PC-9 (cell line): ENCODE measurements at places on chromosomes 11 and 22. TPM values are rescaled to one million over a fixed set of nuclear protein-coding genes. Genes with fewer than 3 reads are reported as not detected.

DNA sequence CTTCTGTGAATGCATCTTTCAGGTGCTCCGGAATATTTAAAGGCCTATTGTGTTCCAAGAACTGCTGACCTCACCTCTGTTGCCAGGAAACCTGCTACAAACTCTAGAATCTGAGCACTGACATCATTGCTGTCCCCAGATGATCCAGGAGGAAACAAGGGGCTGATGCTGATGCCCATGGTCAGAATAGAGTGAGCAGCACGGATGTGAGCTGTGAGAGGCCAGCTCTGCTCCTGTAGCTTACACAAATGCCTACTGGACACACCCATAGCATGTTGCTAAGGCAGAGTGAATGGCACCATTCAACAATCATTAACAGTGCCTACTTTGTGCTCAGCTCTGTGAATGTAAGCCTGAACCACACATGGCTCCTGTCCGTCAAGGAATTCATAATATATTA, 276.7 kb upstream of the API5 start:
- peaks cover 12% of the 10 kb centered on the region; the same call in 1 of the 2 replicates for H3K27me3 ChIP-seq
- no peaks in the 10 kb centered on the region for H3K4me1 ChIP-seq
- no peaks in the 10 kb centered on the region for H3K36me3 ChIP-seq
- H3K27ac ChIP-seq: no peak overlapping the region
- no peak for DNase-seq

GRCh38 chr11:92266806-92267205, 42.2 kb downstream of the FAT3 start:
- DNase-seq: no peak
- no peak overlapping the region for H3K4me3 ChIP-seq
- H3K4me1 ChIP-seq: peaks cover 32% of the 10 kb centered on the region
- H3K27ac ChIP-seq: peak overlapping the region; percentile 98; the same call in 1 of the 2 replicates
- no peaks in the 10 kb centered on the region for H3K36me3 ChIP-seq
- no peaks in the 10 kb centered on the region for H3K27me3 ChIP-seq

DNA sequence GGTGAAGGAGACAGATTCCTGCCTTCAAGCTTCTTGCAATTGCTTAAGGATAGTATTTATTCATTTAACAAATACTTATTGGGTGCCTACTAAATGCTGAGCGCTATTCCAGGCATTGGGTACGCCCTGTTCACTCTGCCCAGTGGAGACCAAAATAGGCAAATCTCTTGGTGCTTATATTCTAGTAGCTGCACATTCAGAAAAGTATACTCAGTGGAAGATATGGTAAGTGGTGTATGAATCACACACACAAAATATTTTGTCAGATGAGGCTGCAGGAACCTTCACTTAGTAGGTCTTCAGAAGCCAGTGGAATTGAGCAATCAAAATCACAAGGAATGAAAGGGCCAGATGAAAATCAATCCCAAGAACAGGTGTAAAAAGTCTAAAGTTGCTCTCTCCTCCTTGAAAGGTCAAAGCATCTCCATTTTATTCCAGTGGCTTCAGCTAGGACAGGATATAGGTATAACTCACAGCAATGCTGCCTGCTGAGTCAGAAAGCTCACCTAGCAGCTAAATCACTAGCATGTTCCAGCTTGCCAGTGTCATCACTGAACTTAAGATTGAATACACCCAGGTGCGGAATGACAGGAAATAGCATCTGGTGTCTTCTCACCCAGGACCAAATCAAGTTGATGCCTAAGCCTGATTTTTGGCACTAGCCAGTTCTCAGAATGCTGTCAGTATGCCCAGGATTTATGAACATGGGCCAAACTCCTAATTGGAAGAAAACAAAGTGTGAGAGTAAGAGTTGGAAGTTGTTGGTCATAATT, 83.9 kb downstream of the AMOTL1 start:
- no peak overlapping the region for H3K27ac ChIP-seq
- no peak for DNase-seq
- H3K4me1 ChIP-seq: no peaks in the 10 kb centered on the region
- no peaks in the 10 kb centered on the region for H3K27me3 ChIP-seq
- no peak overlapping the region for H3K4me3 ChIP-seq

DNA sequence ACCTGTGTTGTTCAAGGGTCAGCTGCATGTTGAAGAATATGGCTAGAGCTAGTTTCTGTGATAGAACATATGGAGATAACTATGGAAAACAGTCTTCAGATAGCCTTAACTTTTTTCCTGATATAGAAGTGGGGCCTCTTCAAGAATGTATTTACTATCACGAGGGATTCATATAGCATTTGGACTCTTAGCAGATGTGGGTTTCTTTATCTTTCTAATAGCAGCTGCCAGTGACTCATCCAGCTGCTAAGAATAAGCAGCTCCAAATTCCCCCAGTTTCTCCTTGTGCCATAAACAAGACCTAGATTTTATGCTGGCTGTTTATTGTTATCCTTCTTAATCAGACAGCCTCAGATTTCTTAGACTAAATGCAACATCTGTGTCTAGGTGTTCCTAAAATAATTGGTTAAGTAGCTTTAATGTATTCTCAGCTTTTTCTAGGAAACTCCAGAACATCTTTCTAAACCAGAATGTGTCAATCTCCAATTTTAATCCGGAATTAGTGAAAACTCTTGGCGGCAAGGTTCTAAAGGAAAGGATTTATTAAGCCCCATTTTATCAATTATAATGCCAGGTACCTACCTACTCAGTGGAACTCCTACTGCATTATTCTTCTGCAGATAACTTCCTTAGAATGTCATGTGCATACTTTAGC, 119.8 kb downstream of the CSTPP1 start:
- H3K27me3 ChIP-seq: no peaks in the 10 kb centered on the region
- no peak overlapping the region for H3K27ac ChIP-seq
- 0 out of 2 replicates have a peak, but pooled peaks cover 5% of the 10 kb centered on the region for H3K36me3 ChIP-seq
- peak; percentile 23 for DNase-seq
- H3K4me1 ChIP-seq: no peaks in the 10 kb centered on the region

- H3K36me3 ChIP-seq: no peaks in the 10 kb centered on the region
- no peak overlapping the region for H3K27ac ChIP-seq
These were observed 613.3 kb upstream of the CADM1 start for GRCh38 chr11:116117331-116118137.

DNA sequence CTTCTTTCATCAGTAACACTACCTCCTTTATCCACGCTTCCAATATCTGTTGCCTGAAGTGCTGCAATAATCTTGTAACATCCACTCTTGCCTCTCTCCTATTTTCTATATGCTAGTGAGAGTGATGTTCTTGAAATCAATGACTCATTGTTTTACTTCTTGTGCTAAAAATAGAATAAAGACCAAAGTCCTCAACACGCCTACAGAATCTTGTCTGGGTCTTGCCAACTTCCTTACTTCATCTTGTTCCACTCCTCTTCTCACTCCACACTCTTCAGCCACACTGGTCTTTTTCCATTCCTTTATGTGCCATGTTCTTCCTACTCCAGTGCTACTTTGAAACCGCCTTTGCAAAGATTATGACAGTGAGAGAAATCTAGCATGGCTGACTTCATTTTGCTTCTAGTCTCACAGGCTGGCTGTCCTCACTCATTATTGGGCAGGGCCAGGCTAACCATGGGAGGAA, 136.4 kb downstream of the CCDC81 start:
- H3K27ac ChIP-seq: peak overlapping the region; percentile 45; the same call in 1 of the 2 replicates
- H3K4me3 ChIP-seq: no peak overlapping the region
- peaks cover 39% of the 10 kb centered on the region for H3K4me1 ChIP-seq
- no peak for DNase-seq
- H3K27me3 ChIP-seq: no peaks in the 10 kb centered on the region
- H3K36me3 ChIP-seq: no peaks in the 10 kb centered on the region

GRCh38 chr11:78977009-78977408, 402.3 kb upstream of the NARS2 start:
- H3K4me1 ChIP-seq: no peaks in the 10 kb centered on the region
- H3K27ac ChIP-seq: no peak overlapping the region
- DNase-seq: no peak
- H3K36me3 ChIP-seq: no peaks in the 10 kb centered on the region
- H3K27me3 ChIP-seq: peaks cover 21% of the 10 kb centered on the region

- no peak overlapping the region for H3K4me3 ChIP-seq
- peaks cover 16% of the 10 kb centered on the region for H3K4me1 ChIP-seq
- peaks cover 6% of the 10 kb centered on the region; the same call in 1 of the 2 replicates for H3K27me3 ChIP-seq
- H3K36me3 ChIP-seq: no peaks in the 10 kb centered on the region
- no peak overlapping the region for H3K27ac ChIP-seq
These were observed 18.6 kb upstream of the SCN2B start for GRCh38 chr11:118194835-118195627.

- H3K4me1 ChIP-seq: peaks cover 18% of the 10 kb centered on the region
- no peak for DNase-seq
- H3K36me3 ChIP-seq: no peaks in the 10 kb centered on the region
These were observed 49.9 kb upstream of the SEPTIN5 start for GRCh38 chr22:19664406-19664805.

- H3K27ac ChIP-seq: peak overlapping the region; percentile 72
- H3K27me3 ChIP-seq: no peaks in the 10 kb centered on the region
- H3K36me3 ChIP-seq: no peaks in the 10 kb centered on the region
- H3K4me1 ChIP-seq: peaks cover 50% of the 10 kb centered on the region
- DNase-seq: no peak
- 0 out of 2 replicates have a peak overlapping the region, but pooled peaks have one; percentile 8 for H3K4me3 ChIP-seq
These were observed 278.0 kb upstream of the PLET1 start for GRCh38 chr11:112538534-112539280.

- 0 out of 2 replicates have a peak, but pooled peaks cover under 1% of the 10 kb centered on the region for H3K4me1 ChIP-seq
- DNase-seq: no peak
- no peaks in the 10 kb centered on the region for H3K36me3 ChIP-seq
- H3K27ac ChIP-seq: no peak overlapping the region
- peaks cover 5% of the 10 kb centered on the region; the same call in 1 of the 2 replicates for H3K27me3 ChIP-seq
- H3K4me3 ChIP-seq: no peak overlapping the region
These were observed 212.0 kb downstream of the CSNK2A3 start for GRCh38 chr11:11141065-11141464.

DNA sequence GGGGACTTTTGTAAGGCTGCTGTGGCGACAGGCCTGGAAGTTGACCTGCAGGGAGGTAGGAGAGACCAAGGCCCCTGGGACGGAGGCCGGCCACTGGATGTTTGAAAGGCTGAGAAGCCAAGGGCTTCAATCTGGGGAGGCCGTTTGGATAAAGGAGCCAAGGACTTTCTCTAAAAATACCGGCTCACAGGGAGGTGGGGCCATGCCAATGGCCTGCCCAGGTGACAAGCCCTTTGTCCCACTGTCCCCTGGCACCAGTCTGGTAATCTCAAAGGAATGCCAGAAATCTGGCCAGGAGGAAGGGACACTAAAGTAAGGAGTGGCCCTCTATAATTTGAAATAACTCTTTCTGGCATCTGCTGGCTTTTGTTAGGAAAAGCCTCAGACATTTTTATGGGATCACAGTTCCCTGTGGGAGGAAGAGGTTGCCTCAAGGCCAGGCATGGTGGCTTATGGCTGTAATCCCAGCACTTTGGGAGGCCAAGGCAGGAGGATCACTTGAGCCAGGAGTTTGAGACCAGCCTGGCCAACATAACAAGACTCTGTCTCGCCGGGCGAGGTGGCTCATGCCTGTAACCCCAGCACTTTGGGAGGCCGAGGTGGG, 1.9 kb upstream of the CHKA start:
- H3K27ac ChIP-seq: peak overlapping the region; percentile 97
- peak; percentile 92 for DNase-seq
- H3K27me3 ChIP-seq: no peaks in the 10 kb centered on the region
- peaks cover 11% of the 10 kb centered on the region for H3K36me3 ChIP-seq

DNA sequence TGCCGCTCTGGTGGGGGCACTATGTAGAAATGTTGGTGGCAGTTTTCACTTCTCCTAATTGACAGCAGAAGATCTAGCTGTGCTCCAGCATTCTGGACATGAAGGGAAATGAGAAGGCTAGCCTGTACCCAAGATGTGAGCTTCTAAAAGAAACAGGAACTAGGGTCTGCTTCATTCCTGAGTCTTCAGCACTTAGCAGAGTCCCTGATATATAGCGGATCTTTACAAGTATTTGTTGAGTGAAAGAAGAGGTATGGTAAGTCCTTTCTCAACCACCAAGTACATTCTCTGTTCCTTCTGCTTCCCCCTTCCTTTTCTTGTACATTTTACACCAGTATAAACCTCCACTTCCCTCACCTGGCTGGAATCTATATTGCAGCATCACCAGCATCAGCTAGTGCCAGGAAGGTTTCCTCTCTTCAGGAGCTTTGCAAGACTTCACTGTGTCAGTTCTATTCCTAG, 408.3 kb upstream of the CADM1 start:
- no peak overlapping the region for H3K27ac ChIP-seq
- H3K4me1 ChIP-seq: no peaks in the 10 kb centered on the region
- no peak overlapping the region for H3K4me3 ChIP-seq
- DNase-seq: no peak
- peaks cover 15% of the 10 kb centered on the region; the same call in 1 of the 2 replicates for H3K27me3 ChIP-seq
- H3K36me3 ChIP-seq: no peaks in the 10 kb centered on the region

DNA sequence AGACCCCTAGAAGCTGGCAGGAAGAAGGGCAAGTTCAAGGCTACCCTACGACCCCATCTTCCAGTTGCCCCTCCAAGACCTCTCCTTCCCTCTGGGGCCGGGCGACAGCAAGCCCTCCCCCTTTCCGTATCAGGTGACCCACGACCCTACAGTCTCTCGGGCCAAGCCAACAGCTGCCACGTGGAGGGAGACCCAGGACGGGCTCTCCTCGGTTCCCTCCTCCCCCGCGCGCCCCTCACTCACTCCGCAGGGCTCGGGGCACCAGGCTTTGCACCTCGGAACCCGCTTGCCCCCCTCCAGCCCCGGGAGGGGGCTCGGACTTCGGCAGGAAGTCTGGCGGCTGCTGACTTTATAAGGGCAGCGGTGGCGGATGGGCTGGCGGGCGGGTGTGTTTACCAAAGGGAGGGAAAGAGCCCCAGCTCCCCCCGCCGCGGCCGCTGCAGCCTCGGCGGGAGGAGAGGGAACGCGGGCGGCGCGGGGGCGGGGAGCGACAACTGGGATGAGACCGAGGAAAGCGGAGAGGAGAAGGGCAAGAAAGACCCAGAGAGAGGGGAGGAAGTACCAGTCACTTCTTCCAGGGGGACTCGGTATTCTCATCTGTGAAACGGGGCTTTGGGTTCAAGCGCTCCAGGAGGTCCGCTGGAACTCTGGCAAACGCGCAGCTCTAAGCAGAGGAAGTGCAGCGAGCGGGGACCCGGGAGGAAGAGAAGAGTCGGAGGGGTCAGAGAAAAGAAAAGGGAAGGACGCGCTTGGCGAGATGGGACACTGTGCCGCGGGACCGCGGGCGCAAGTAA, 767 bp downstream of the SLC43A1 start:
- H3K4me3 ChIP-seq: peak overlapping the region; percentile 69
- no peak overlapping the region for H3K27ac ChIP-seq
- H3K4me1 ChIP-seq: peaks cover 12% of the 10 kb centered on the region; the same call in 1 of the 2 replicates
- peaks cover 21% of the 10 kb centered on the region for H3K27me3 ChIP-seq
- H3K36me3 ChIP-seq: no peaks in the 10 kb centered on the region

MS4A7 gene
- total RNA-seq: not detected in 2 replicates

KRTAP5-7 gene
- not detected in 2 replicates for total RNA-seq

LRRC56 gene
- total RNA-seq: 5.0 and 6.3 TPM in 2 replicates

ALX4 gene
- not detected in 2 replicates for total RNA-seq

OR4C11 gene
- total RNA-seq: not detected in 2 replicates

FGF19 gene
- total RNA-seq: 2.0 and 3.4 TPM in 2 replicates

GP1BB gene
- 0.35 and 2.0 TPM in 2 replicates for total RNA-seq

SSTR3 gene
- total RNA-seq: not detected in 2 replicates

MIOX gene
- 1.4 and 1.5 TPM in 2 replicates for total RNA-seq

CKAP5 gene
- 155 and 195 TPM in 2 replicates for total RNA-seq

FZD4 gene
- total RNA-seq: 2.6 TPM in 2 replicates
